ENCODE measurements at places on chromosomes 5 and 9. TPM values are rescaled to one million over a fixed set of nuclear protein-coding genes. Genes with fewer than 3 reads are reported as not detected.

DNA sequence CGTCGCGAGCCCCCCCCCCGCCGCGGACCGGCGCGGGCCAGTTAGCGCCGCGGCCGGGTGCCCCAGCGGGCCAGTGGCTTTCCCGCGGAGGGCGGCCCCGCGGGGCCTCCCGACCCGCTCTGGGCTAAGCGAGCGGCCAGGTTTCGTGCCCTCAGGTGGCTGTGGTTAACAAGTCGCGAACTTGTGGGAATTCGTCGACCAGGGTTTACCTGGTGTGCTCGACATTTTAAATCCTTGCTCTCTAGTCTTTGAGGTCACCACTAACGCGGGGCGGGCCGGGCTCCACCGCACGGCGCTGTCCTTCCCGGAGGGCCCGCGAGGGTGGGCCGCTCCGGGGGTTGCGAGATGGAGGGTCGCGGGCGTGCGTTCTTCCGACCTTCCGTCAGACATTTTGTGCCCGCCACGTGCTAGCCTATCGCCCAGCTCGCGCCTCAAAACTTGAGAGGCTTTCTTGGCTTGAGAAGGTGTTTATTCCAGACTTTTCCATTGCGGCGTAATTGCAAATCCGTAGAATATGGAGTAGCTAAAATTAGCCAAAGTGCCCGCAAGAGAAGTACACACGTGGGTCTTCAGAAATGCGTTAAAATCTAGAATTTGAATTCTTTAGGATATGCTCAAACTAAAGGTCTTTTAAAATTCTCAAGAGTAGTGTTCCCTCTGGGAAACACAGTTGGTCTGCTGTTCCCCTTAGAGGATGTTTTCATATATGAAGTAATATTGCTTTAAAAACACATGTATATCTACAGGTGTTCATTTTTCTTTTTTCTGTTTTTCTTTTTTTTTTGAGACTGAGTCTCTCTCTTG is 2.1 kb downstream of the ANP32B start:
- peak; percentile 73 for DNase-seq

- no peak for DNase-seq
Measured at GRCh38 chr9:86655147-86655546, 292.2 kb downstream of the GAS1 start.

DIRAS2 gene
- 0.05 TPM for total RNA-seq

HEMGN gene
- not detected for total RNA-seq
